ENCODE measurements at places on chromosomes 5 and 9.

DNA sequence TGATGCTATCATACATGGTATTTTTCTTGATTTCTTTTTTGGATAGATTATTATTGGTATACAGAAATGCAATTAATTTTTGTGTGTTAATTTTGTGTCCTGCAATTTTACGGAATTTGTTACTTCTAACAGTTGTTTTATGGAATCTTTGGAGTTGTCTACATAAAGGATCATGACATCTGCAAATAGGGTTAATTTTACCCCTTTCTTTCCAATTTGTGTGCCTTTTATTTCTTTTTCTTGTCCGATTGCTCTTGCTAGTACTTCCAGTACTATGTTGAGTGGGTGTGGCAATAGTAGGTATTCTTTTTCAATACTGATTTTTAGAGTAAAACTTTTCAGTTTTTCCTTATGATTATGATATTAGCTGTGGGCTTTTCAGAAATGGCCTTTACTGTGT is 111.5 kb downstream of the MACROH2A1 start:
- no peak for DNase-seq

- no peak for DNase-seq
These were observed 374.3 kb downstream of the EBF1 start for GRCh38 chr5:158725297-158725851.

- no peak for DNase-seq
These were observed 68.0 kb upstream of the TBC1D9B start for GRCh38 chr5:179975713-179976134.

GRCh38 chr5:154165886-154166285 is 24.6 kb upstream of the GALNT10 start:
- DNase-seq: no peak

GRCh38 chr9:137784641-137785513 is 92.7 kb upstream of the CACNA1B start:
- no peak for DNase-seq

DNA sequence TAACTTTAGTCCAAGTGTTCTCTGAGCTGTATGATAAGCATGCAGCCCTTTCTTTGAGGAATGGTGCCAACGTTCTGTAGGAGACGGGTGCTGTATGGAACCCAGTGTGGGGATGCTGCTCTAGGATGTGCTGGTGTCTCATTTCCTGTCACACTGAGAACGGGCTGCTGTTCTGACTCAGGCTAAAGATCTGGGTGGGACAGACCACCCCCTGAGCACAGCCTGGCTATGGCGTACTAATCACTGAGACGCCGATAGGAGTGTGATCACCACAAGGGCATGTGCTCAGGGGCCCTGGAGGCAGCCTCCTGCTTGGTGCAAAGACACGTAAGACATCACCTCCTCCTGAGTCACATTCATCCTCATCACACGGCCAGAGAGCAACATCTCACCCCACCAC is 240.4 kb downstream of the IRX2 start:
- no peak for DNase-seq
